ENCODE measurements at places on chromosomes 6 and 20.

DNA sequence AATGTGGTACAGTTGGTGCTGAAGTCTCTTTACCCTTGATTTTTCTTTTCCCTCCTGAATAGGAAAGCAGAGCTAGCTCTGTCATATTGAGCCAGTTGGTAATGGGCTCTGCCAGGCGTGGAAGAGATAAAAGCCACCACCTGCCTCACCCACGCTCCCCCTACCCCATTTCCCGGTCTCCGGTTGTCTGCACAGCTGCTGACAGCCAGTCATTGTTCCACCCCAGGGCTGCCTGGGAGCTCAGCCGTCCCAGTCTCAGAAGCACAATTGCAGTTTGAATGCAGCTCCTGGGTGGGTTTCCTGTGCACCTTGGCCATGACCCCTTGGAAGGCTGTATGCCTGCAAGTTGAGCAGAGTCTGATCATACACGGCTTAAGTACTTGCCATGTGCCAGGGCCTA lies 675.2 kb upstream of the FLRT3 start:
- DNase-seq, result no peak

GRCh38 chr6:7910298-7910653 lies 312 bp downstream of the TXNDC5 start:
- no peak for DNase-seq

DNA sequence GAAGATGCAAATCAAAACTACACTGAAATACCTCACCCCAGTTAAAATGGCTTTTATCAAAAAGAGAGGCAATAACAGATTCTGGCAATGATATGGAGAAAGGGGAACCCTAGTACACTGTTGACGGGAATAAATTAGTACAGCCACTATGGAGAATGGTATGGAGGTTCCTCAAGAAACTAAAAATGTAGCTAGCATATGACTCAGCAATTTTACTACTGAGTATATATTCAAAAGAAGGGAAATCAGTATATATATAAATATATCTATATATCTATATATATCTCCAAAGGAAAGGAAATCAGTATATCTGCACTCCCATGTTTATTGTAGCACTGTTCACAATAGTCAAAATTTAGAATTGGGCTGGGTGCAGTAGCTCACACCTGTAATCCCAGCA lies 113.9 kb downstream of the KLHL32 start:
- DNase-seq, result no peak

DNA sequence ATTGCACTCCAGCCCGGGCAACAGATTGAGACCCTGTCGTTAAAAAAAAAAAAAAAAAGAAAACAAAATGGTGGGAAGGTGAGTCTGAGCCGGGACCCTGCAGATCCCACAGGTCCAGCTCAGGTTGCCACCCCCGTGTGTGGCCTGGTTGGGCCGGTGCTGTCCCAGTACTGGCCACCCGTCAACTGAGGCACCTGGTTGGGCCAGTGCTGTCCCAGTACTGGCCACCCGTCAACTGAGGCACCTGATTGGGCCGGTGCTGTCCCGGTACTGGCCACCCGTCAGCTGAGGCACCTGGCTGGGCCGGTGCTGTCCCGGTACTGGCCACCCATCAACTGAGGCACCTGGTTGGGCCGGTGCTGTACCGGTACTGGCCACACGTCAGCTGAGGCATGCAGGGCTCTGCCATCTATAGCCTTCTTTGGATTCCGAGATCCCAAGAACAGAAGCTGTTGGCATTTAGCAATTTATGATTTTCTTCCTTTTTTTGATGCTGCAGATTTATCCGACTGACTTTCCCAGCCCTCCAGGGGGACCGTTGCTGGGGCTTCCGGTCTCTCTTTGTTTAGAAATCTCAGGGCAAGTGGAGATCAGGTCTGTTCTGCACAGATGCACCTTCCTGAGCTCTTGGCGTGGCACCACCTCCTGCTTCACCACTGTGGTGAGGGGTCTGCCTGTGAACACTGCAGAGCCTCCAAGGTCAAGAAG lies 113.8 kb downstream of the SYCP2 start:
- no peak for DNase-seq

DNA sequence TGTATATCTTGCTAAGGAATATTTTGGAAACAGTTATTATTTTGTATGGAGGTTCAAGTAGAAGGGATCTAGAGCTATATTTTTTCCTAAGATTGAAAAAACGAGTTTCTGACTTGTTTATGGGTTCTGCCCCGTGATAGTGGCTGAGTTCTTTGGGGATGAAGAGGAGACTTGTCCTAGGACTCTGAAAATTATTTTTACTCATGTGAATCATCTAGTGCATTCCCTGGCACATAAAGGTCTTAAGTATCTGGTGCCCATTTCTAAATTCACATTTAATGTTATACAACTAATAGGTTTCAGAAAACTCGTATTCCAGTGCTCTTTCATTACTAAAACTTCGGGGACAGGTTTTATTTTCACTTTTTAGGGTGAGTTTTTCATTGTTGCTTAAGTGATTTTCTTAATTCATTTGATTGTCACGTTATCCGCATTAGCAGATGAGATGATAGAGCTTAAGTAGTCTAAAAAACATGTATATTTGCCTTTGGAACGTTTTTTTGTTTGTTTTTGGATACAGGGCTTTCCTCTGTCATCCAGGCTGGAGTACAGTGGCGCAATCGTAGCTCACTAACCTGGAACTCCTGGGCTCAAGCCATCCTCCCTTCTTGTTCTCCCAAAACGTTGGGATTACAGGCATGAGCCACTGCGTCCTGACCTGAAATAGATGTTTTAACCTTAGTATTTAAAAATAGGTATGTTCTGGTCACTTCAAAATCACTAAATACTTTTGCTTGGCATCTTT lies 2.1 kb downstream of the NFYA start:
- DNase-seq, result no peak

DNA sequence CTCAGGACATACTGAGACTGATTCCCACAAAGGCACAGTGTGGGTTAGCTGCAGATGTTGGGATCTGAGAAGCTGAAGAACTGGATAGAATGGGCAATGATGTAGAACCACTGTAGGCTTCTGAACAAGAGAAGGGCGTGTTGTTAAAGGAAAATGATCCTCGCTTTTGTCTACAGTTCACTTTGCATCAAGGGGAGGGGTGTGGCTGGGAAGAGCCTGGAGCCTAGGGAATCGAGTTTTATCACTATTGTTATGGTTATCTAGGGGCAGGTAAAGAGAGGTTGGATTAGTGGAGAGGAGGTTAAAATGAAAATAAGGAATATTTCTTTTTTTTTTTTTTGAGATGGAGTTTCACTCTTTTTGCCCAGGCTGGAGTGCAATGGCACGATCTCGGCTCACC lies 768.1 kb downstream of the KIF16B start:
- DNase-seq, result no peak

DNA sequence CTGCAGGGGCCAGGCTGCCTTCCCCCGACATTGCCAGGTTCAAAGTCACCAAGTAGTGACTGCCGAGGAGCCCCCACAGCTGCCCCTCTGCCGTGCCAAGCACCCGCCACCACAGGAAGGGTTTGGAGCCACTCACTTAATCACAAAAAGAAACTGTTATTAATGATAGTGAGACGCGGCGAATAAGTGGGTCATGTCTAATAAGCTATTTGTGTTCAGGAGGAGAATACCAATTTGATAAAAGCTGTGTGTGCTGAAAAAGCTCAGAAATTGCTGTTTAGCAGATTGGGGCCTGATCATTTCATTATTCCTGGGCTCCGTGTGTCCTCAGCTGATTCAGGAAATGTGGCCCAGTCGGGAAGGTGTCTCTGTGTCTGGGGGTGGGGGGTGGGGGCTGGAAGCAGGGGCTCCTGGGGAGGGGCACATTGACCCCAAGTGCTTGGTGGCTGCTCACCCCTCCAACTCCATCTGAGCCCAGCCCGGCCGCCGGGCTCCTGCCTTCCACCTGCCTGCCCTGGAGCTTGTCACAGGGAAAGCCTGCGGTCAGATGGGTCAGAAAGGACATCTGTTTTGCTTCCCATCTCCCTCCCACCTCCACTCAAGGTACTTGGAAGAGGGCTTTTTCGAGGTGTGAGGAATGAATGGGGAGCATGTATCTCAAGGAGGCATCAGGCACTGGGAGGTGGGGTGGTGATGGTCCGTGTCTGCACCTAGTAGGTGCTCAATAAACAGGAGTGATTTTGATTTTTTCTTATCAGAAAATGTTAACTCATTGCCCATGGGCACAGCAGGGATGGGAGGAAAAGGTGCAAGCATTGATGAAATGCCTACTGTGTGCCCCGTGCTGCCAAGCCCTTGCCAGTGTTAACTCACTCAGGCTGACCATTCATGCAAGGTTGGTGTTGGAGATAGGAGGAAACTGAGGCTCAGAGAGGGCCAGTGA lies 3.0 kb downstream of the VSTM2L start:
- DNase-seq, result no peak

GRCh38 chr6:158653577-158654354 lies 3.9 kb downstream of the SYTL3 start:
- no peak for DNase-seq

DNA sequence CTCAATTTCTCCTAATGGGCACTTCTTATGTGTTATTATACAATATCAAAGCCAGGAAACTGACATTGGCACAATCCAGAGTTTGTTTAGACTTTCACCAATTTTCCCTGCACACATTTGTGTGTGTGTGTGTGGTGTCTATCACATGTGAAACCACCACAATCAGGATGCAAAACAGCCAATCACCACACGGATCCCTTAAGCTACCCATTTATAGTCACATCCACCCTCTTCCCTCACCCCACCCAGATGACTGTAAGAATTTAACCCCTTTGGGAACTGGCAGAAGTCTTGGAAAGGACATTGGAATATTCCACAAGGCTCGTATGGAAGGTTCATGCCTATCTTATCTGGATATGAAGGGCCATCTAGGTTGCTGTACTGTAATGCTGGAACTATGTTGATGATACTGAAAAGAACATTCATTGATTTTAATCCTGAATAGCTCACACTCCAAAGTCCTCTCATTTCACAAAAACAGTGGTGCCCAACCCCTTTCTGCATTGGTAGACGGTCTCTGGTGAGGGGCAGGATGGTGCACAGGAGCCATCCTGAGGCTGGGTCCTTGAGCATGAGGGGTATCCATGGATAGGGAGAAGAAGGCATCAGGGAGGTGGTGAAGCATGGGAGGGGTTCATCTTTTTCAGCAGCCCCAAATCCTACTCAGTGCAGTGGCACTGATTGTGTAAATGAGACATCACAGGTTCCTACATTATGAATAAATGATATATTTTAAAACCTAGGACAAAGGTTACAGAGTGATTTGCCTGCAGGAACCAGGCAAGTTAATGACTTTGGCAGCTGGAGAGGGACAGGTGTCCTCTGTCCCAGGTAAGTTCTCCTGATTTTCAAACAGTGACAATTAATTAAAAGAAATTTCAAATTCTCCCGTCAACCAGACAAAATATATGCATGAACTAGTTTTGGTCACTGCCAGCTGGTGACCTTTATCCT lies 12.1 kb upstream of the CTCFL start:
- DNase-seq, result no peak

DNA sequence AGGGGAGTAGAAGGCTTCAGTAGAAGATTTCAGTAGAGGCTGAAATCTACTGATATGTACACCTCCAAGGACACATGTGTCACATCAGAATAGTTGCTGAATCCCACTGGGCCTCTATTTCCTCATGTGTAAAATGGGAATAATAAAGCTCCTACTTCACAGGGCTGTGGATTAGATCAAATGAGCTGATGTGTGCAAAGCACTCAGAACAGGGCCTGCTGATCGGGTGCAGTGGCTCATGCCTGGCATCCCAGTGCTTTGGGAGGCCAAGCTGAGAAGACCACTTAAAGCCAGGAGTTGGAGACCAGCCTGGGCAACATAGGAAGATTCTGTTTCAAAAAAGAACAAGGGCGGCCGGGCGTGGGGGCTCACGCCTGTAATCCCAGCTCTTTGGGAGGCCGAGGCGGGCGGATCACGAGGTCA lies 8.1 kb upstream of the AP5S1 start:
- no peak for DNase-seq

DNA sequence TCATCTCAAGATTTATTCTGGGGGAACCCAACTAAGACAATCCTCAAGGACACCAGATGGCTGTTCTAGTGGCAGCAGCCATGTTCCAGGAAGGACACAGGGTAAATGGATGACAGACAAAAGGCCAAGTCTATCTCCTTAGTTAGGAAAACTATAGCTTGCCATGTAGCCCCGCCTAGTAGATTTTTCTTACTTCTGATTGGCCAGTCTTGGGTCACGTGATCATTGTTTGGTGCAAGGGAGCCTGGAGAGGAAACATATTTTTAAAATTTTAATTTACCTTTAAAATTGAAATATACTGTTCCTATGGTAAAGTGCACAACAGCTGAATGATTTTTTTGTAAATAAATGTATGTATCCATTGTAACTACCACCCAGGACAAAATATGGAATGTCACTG lies 4.4 kb upstream of the KCNS1 start:
- DNase-seq, result no peak

DNA sequence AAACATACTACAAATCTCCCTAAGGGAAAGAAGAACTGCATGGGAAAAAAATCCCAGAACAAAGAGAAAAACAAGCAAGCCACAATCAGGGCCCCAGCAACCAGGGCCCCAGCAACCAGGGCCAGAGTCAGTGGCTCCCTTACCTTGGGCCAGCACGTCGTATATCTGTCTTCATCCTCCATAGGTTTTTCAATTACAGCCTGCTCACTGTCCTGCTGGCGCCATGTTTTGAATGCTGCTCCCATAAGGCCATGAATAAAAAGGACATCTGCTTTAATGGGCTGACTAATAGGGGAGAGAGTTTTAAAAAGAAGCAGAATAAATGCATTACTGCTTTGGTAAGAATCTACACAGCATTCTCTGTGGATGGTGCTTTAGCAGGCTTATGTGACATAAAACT lies 49.2 kb downstream of the SERAC1 start:
- no peak for DNase-seq

GRCh38 chr6:121848523-121849255 lies 413.2 kb downstream of the GJA1 start:
- DNase-seq, result no peak

GRCh38 chr6:164628302-164628931 lies 681.0 kb downstream of the C6orf118 start:
- DNase-seq, result no peak

GRCh38 chr6:151063842-151064647 lies 175.7 kb upstream of the AKAP12 start:
- no peak for DNase-seq

GRCh38 chr6:100833972-100834574 lies 47.1 kb downstream of the ASCC3 start:
- DNase-seq, result no peak

GRCh38 chr20:3247638-3248037 lies 8.6 kb upstream of the SLC4A11 start:
- DNase-seq, result no peak

Measured in DMS79 (cell line).